C1 segment of cervical spinal cord (tissue), 14 donors: ENCODE measurements at places on chromosomes 4 and X.

DNA sequence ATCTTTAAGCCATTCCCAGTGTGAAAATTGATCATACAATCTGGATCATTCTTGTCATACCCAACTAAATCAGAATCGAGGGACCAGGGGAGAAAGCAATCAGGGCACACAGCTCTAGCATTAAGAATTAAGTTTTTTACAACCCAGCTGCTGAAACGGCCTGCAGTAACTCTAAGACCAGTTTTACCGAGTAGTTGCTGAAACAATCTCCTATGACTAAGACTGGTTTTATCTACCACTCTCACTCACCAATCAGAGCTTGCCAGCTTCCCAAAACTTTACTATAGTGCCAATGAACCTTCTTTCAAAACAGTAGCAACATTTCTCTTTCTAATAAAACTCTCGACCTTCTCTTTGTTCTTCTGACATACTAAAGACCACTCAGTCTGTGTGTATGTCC is 2.8 kb upstream of the SAP30 start:
- no peak for DNase-seq

- no peak for DNase-seq
Observed at GRCh38 chrX:68292471-68292870, 140.8 kb downstream of the OPHN1 start.

DNA sequence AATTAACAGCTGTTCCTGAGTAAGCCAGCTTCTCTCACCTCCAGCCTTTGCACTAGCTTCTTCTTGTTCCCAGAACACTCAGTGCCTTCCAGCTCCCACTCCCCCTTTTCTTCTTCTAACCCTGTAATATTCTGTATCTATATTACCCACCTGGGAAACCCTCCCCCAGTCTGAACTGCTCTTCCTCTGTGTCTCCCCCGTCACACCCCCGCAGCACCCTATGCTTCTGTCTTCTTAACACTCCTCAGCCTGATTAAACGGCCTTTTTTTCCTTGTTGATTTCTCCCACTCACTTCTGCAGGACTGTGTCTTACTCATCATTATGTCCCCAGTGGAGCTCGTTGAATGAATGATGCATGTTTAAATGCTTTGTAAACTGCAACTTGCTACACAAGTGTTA is 9.0 kb upstream of the LONRF3 start:
- no peak for DNase-seq

DNA sequence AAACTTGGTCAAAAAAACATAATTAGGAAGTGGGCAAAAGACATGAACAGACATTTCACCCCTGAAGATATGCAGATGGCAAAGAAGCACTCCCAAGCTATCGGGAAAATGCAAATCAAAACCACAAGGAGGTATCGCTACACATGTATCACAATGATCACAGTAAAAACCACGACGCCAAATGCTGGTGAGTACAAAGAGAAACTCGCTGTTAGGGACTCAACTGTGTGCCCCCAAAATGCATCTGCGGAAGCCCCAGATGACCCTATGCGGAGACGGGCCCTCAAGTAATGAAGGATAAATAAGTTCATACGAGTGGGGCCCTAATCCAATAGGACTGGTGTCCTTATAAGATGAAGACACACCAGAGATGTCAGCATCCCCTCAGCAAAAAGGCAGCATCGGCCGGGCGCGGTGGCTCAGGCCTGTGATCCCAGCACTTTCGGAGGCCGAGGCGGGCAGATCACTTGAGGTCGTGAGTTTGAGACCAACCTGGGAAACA is 10.2 kb downstream of the GAK start:
- DNase-seq: no peak

DNA sequence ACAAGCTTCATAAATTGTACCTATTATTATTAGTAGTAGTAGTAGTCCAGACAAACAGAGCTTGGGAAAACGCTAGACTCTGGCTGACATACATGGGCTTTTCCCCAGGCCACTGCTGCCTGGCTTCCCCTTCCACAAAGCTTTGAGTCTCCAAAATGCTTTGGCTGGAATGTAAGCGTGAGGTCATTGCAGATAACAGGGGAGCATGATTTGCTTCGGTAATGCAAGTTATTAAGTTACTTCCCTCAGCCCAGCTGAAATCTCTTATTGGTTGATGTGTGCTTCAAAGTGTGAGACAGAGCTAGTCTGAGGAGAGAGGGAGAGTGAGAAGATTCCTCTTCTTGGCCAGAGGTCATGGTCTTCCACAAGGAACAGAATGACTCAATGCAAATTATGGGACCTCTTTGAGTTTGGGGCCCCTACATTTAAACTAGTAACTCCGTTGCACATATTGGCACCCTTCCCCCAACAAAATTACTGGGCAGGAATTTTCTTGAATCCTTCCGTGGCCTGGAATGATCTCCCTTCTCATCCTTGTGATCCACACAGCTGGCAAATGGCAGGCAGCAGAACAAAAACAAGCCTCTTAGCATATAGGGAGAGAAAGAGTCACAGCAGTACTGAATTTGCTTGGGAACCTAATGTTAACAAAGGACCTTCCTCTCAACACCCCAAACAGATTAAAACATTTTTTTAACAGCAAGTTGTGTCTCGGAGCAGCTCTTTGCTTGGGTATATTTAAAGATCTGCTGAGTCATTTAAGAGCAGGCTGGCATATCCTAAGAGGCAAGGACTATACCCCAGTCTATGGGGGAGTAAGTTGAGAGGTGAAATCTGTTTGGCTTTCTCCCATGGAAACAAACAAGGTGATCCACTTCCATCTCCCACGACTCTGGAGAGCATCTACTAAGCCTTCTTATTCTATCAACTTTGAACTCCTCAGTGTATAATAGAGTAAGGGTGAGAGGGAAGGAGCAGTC is 19.9 kb downstream of the AR start:
- no peak for DNase-seq

- DNase-seq: no peak
Observed at GRCh38 chrX:103831803-103832544, at the start of gene RAB9B. Gene RAB9B, minus strand, starts transcription at chrX:103832257. Its CDS starts 6,473 bp downstream, at chrX:103825784.

- DNase-seq: no peak
Observed at GRCh38 chr4:38939165-38939564, 71.6 kb downstream of the FAM114A1 start.

DNA sequence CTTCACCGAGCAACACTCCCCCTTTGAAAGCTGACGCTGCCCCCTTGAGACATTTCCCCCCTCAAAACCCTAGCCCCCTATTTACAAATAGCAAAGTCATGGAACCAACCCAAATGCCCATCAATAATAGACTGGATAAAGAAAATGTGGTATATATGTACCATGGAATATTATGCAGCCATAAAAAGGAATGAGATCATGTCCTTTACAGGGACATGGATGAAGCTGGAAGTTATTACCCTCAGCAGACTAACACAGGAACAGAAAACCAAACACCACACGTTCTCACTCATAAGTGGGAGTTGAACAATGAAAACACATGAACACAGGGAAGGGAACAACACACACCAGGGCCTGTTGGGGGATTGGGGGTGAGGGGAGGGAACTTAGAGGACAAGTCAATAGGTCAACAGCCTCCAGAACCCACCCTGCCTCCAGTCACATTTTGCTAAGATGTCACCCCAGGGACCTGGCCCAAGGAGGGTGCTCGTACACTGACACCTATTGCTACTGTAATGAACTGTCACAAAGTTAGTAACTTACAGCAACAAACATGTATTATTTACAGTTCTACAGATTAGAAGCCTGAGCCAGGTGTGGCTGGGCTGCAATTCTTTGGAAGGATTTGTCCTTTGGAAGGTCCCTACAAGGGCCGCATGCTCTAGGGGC is 20.6 kb downstream of the SCD5 start:
- no peak for DNase-seq
